ENCODE measurements at places on chromosomes 11 and 22.

DNA sequence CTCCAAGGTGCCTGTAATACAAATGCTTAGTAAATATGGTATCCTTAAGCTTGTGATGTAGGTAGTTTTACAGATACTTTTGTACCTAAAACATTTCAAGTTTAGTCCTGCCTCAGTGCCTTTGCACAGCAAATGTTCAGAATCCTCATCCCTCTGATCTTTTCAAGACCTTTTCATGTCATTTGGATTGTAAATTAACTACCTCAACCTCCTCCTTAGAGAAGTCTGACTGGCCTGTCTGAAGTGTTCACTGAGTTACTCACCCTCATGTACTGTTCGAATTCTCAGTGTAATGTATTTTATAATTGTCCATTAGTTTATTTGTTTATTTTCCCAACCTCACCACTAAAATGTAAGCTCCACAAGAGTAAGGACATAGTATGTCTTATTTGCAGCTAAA is 147.5 kb downstream of the ELP4 start:
- no peaks in the 10 kb centered on the region for H3K36me3 ChIP-seq
- no peaks in the 10 kb centered on the region for H3K4me1 ChIP-seq
- no peak overlapping the region for H3K4me3 ChIP-seq
- H3K27ac ChIP-seq = no peak overlapping the region
- H3K27me3 ChIP-seq = no peaks in the 10 kb centered on the region

DNA sequence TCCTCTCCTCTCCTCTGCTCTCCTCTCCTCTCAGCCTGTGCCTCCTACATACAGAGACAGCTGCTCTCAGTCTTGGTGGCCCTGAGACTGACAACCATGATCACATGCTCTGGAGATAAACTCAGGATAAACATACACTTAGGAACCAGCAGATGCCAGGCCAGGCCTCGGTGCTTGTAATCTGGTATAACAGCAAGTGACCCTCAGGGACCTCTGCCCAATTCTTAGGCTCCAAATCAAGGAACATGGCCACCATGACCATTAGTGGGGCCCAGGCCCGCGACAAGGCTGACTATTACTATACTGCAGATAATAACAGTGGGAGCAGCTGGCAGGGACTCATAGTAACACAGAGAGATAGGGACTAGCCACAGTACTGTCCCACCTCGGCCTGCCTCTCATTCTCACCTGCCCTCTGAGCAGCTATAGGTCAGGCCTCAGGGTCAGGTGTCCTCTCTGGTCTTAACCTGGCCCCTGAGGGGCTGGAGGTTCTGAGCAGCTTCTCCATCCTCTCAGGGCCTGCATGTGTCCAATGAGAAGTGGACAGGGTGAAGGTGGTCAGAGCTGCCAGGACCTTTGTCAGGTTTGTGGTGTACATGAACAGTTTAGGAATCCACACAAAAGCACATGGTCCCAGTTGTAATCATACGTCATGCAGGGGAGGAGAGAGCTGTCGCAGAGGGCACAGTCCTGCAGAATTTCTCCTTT is 106.1 kb downstream of the GGTLC2 start:
- no peaks in the 10 kb centered on the region for H3K36me3 ChIP-seq
- H3K27ac ChIP-seq = no peak overlapping the region
- H3K27me3 ChIP-seq = no peaks in the 10 kb centered on the region
- H3K4me1 ChIP-seq = no peaks in the 10 kb centered on the region
- DNase-seq = no peak
- H3K4me3 ChIP-seq = no peak overlapping the region

DNA sequence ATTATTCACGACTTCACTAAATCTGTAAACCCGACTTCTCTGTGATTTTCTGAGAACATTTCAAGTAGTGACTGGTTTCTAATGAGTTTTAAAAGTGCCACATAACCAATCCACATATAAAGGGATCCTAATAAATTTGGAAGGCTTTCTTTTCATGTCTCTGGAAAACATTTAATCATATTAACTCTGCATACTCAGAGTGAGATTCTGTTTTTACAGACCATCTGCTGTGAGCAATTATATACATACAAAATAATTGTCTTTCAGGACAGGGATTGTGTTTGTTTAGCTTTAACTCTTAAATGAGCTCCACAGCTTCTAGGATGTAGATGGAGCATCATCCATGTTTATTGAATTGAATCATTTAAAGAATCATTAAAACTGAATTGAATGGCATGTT is 65.1 kb downstream of the PRMT3 start:
- no peaks in the 10 kb centered on the region for H3K27me3 ChIP-seq
- H3K36me3 ChIP-seq = peaks cover 3% of the 10 kb centered on the region
- DNase-seq = no peak
- no peak overlapping the region for H3K4me3 ChIP-seq
- no peak overlapping the region for H3K27ac ChIP-seq
- no peaks in the 10 kb centered on the region for H3K4me1 ChIP-seq

- H3K36me3 ChIP-seq = no peaks in the 10 kb centered on the region
- no peak overlapping the region for H3K27ac ChIP-seq
- no peaks in the 10 kb centered on the region for H3K4me1 ChIP-seq
- H3K27me3 ChIP-seq = no peaks in the 10 kb centered on the region
- no peak overlapping the region for H3K4me3 ChIP-seq
- no peak for DNase-seq
Measured at GRCh38 chr22:49141761-49142160, 685.9 kb downstream of the BRD1 start.

GRCh38 chr11:18564149-18564548 is 24.4 kb downstream of the UEVLD start:
- no peak for DNase-seq
- H3K36me3 ChIP-seq = peaks cover 3% of the 10 kb centered on the region
- H3K27me3 ChIP-seq = no peaks in the 10 kb centered on the region
- H3K27ac ChIP-seq = no peak overlapping the region
- no peak overlapping the region for H3K4me3 ChIP-seq

- H3K4me3 ChIP-seq = no peak overlapping the region
- H3K27me3 ChIP-seq = no peaks in the 10 kb centered on the region
- no peak overlapping the region for H3K27ac ChIP-seq
Measured at GRCh38 chr11:58471892-58472291, 29.9 kb upstream of the OR5B12 start.

DNA sequence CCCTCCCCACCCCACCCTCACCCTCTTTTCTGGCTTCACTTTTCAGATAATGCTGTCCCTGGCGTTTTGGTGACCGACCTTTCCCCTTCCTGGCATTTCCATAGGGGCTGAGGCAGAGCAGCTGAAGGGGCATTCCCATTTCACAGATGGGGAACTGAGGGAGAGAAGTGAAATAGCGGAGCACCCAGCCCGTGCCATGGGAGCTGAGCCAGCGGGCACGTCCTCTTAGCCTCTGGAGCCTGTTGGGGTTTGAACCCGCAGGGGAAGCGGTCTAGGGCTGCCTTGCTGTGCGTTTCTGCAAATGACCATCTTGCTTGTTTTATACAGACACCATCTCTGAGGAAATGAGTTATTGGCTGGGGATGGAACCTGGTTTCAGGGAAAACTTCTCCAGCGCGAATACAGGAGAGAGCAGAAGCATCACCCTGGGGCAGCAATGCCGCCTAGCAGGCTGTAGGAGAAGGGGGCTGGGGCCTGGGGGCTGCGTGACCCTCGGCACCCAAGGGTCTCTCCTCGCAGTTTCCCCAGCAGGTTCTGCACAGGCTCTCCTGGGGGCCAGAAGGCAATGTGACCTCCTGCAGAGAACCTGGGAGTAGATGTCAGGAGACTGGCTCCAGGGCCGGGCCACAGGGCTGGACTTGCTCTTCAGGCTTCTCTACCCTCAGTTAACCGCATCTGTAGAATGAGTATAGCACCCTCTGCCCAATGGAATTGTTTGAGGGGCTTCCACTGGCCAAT is 1.5 kb downstream of the PTPRJ start:
- no peaks in the 10 kb centered on the region for H3K36me3 ChIP-seq
- peak overlapping the region; percentile 89 for H3K27ac ChIP-seq
- DNase-seq = no peak
- no peaks in the 10 kb centered on the region for H3K27me3 ChIP-seq
- peaks cover 44% of the 10 kb centered on the region for H3K4me1 ChIP-seq

GRCh38 chr11:102204174-102204573 is 93.9 kb downstream of the YAP1 start:
- H3K4me1 ChIP-seq = no peaks in the 10 kb centered on the region
- DNase-seq = no peak
- H3K27ac ChIP-seq = no peak overlapping the region
- H3K27me3 ChIP-seq = no peaks in the 10 kb centered on the region
- H3K36me3 ChIP-seq = peaks cover 6% of the 10 kb centered on the region

DNA sequence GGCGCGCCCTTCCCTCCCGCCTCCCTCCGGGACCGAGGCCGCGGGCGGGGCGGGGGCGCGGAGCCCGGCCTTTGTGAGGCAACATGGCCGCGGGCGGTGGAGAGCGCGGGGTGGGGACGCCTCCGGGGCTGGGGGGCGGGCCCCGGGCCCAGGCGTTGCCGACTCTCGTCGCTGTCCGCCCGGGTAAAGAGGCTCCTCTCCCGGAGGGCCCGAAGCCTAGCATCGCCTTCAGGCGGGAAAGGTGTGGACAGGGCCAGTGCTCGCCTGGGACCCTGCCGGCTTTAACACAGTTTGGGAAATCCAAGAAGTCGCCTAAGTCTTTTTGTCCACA is 369 bp downstream of the DGCR8 start:
- peak overlapping the region; percentile 82 for H3K4me3 ChIP-seq
- peak overlapping the region; percentile 94 for H3K27ac ChIP-seq
- H3K27me3 ChIP-seq = no peaks in the 10 kb centered on the region
- DNase-seq = no peak
- peaks cover 3% of the 10 kb centered on the region for H3K36me3 ChIP-seq
- peaks cover 11% of the 10 kb centered on the region for H3K4me1 ChIP-seq

DNA sequence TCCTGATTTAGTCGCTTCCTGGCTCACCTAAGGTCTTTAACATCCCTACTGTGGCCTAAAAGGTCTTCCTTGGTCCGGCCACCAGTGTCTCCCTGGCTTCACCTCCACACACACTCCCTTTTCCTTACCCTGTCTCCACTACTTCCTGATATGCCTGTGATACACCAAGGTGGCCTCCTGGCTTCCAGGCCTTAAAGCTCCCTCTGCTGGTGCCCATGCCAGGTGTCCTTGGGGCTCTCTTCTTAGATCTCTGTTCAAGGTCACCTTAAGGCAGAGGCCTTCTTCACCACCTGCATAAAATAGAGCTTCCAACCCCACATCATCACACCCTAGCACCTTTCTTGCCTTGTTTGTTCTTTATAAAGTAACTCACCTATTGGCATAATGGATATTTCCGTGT is 787.7 kb downstream of the NTM start:
- H3K27me3 ChIP-seq = no peaks in the 10 kb centered on the region
- H3K4me1 ChIP-seq = no peaks in the 10 kb centered on the region
- DNase-seq = peak; percentile 22
- H3K36me3 ChIP-seq = no peaks in the 10 kb centered on the region
- no peak overlapping the region for H3K4me3 ChIP-seq
- no peak overlapping the region for H3K27ac ChIP-seq

Data from Panc1 (cell line).